ENCODE measurements at places on chromosomes 6 and 20.

GRCh38 chr20:50215101-50215690 lies 24.6 kb downstream of the CEBPB start:
- no peak for DNase-seq

- DNase-seq, result peak; percentile 67
These were observed 4.9 kb downstream of the TBXT start for GRCh38 chr6:166162599-166163342.

DNA sequence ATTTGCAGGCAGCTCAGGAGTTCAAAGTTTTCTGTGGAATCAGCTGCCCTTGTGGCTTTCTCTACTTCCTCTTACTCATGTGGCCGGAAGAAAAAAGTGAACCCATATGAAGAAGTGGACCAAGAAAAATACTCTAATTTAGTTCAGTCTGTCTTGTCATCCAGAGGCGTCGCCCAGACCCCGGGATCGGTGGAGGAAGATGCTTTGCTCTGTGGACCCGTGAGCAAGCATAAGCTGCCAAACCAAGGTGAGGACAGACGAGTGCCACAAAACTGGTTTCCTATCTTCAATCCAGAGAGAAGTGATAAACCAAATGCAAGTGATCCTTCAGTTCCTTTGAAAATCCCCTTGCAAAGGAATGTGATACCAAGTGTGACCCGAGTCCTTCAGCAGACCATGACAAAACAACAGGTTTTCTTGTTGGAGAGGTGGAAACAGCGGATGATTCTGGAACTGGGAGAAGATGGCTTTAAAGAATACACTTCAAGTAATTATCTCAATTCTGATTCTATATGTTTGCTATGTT lies 1.1 kb downstream of the MGME1 start:
- DNase-seq, result peak; percentile 44

DNA sequence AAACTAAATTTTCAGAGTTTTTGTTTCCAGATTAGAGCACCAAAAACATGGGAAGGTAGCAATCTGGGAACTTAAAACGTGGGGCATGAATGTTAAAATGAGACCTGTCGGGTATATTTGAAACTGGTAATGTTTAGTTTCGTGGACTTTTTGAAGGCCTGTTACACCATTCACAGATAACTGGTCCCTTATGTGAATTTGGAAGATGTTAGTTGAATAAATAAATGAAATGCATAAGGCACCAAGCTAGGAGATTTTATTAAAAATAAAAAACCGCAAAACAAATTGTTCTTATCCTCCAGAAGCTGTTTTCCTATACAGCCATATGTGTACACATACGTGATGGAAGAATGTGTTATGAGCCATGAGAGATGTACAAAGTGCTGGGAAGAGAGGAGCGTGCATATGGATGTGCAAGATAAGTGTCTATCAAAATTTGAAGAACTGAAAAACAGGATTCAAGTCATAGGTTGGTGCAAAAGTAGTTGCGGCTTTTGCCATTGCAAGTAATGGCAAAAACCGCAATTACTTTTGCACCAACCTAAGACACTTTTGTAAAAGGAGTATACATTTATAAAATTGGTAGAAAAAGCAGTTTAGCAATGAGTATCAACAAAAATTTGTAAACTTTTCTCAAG lies 700 bp upstream of the MCUR1 start:
- no peak for DNase-seq

DNA sequence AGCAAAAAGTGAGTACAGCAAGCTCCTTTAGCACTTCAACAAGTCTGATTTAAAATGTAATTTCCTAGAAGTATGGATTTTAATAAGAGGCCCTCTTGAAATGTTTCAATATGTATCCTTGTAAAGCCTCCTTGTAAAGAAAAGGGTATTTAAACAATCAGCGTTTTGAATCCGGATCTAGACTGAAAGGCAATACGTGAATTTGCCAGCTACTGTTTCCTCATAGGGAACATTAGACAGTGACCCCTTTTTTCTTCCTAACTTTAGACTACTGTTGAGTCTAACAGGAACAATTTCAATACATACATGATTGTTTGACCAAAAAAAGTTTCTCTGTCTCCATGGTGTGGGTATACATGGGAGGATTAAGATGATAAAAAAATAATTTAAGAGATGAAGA lies 395.0 kb downstream of the TFAP2A start:
- no peak for DNase-seq

Measured in stimulated activated naive CD8-positive, alpha-beta T cell treated with anti-CD3 and anti-CD28 coated beads, Interleukin-15, Interleukin-2, amounts not matched to agents 100 U/mL and 50 U/mL, for 24 hours (primary cell).